ENCODE measurements at places on chromosomes 12 and 14. TPM values are rescaled to one million over a fixed set of nuclear protein-coding genes. Genes with fewer than 3 reads are reported as not detected.
A peak's percentile ranks its signal among the peaks of the same experiment; 100 is the strongest.

DNA sequence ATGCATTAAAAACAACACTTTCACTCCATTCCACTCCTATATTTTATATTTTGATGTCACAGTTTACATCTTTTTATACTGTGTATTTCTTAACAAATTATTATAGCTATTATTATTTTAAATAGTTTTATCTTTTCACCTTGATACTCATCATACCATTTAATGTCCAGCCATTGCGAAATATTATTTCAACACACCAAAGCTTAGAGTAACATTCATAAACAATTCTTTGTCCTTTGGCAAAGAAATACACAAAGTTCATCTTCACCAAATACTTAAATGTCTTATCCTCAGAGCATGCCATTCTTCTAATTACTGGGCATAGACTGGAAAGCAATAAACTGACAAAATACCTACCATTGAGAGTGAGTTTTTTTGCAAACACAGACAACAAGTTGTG is 1963.4 kb upstream of the FLRT2 start:
- DNase-seq: no peak

GRCh38 chr12:93883436-93884154 is 206.4 kb downstream of the CRADD start:
- DNase-seq: no peak

DNA sequence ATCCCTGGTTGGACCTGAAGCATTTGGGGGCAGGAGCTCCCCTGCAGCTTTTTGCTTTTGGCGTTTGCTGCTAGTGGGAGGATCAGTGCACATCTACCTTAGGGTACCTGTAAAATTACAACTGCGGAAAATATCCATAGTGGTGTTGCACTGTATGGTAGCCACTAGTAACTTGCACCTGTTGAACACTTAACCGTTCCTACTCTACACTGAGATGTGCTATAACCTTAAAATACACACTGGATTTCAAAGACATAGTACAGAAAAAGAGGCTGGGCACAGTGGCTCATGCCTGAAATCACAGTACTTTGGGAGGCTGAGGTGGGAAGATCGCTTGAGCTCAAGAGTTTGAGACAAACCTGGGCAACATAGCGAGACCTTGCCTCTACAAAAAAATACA is 2.9 kb downstream of the P2RX4 start:
- no peak for DNase-seq

- DNase-seq: peak; percentile 78
These were observed 30.3 kb downstream of the HIP1R start for GRCh38 chr12:122865268-122866231.

DNA sequence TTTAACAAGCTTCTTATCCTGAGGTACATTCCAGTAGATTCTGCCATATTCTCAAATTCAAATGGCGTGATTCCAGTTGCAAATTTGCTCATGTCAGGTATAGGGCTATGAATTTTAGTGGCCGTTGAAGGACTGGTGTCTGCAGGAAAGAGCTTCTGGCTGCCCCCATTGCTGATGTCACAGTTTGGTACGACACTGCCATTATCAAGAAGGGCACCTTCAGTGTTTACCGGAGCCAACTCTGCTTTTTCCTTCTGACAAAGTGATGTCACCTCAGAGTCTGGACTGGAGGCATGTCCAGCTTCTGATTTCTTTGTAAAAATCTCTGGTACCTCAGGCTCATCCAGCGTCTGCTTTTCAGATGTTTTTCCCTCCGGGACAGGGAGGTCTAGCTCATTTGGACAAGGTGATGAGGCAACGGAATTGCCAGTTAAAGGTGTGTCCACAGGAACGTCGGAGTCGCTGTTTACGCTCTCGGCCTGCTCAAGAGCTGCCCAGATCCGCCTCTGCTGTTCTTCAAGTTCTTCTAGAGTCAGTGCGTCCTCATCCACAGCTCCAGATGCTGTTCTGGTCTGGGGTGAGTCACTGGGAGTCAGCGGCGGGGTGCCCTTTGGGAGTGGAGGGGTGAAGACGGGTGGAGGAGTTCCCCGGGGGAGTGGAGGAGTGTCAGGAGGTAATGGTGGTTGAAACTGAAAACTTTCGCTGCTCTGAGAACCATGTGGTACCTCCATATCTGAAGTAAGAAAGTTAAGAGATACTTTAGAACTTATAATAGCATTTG is 27.0 kb downstream of the ZCCHC8 start:
- DNase-seq: peak; percentile 78

DNA sequence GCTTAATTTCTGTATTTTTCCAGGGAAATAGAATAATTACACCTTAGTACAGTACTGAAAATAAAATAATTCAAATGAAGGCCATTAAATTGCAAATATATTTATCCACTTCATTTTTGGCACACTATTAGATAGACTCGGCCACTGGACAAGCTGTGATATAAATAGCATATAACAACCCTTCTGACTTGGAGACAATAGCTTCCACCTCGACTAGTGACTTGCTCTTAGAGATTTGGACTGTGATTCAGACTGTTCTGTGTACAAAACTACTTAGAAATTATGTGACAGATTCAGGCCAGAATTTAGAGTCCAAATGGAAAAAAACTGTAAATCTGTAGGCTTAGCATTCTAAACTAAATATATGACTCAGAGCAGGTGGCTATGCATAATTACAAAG is 949.9 kb downstream of the LRFN5 start:
- DNase-seq: no peak

Gene C12orf50
- not detected for total RNA-seq

DNA sequence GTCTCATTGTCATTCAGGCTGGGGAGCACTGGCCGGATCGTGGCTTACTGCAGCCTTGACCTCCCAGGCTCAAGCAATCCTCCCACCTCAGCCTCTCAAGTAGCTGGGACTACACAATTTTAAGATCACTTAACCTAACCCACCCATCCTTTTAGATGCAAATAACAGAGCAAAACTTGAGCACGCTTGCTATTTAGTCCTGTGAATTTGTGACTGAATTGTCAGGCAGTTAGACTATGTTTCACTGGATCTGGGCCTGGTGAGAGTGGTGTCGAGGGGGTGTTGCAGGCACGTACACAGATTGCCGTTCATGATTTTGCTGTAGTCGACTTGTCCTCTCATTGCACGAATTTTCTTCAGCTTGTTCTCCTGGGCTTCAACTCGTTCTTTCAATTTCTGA is 38.2 kb downstream of the ZFYVE21 start:
- no peak for DNase-seq

Gene OVCH1
- total RNA-seq: 0.46 TPM

DNA sequence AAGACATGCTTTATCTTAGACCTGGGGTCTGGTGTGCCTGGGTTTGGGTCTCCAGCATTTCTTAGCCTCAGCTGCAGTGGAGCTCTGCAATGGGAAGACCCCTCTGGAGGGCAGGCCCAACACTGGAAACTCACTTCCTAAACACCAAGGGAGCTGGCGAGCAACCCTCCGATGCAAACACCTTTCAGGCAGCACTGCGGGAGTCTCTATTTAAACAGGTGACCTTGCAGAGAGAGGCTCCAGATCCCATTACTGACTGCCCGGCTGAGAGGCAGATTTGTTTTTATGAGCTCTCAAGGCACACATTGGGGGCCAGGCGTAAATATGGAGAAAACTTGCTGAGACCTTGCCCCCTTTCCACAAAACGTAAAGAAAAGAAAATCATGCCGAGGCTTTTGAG is 195.5 kb downstream of the PAX9 start:
- no peak for DNase-seq

DNA sequence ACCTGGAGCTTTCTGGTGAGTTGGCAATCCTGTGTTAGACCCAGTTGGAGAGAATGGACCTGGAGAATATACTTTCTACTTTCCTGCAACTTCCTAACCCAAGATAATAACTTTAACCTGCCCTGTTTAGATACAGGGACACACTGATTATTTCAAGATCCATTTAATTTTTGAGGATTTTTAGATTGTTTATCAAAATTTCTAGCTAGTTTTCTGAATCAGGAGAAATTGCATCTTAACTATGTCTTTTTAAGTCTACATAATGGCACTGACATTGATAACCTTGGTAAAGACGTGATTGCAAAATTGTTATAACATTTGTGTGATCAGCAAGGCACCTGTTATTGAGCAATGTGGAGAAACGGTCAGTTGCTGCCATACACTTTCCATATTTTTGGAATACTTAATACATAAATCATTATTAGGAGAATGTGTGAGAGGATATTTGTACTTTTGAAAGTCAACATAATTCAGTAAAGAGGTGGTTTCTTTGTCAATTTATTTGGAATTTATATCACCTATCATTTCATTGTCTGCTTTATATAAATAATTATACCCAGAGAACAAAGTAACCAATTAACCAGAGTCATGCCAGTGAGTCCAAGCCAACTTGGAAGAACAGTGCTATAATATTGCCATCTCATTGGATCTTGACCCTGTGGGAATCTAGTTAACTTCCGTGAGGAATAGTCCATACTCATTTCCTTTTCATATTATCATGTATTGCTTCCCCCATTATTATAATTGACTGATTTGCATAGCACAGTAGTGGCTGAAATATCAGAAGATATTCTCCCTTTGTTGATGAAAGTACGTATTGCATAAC is 28.4 kb downstream of the NFYB start:
- no peak for DNase-seq

GRCh38 chr12:105574056-105574715 is 243.7 kb downstream of the C12orf75 start:
- no peak for DNase-seq

GRCh38 chr12:102631274-102631673 is 150.9 kb upstream of the IGF1 start:
- no peak for DNase-seq

- DNase-seq: no peak
These were observed 120.1 kb downstream of the MDGA2 start for GRCh38 chr14:47555333-47555732.

Gene REM2
- total RNA-seq: 0.23 TPM

Gene SYNDIG1L
- total RNA-seq: 0.23 TPM

GRCh38 chr14:34023824-34024767 is 73.2 kb upstream of the EGLN3 start:
- DNase-seq: no peak

Gene PAX9
- total RNA-seq: 0.10 TPM

DNA sequence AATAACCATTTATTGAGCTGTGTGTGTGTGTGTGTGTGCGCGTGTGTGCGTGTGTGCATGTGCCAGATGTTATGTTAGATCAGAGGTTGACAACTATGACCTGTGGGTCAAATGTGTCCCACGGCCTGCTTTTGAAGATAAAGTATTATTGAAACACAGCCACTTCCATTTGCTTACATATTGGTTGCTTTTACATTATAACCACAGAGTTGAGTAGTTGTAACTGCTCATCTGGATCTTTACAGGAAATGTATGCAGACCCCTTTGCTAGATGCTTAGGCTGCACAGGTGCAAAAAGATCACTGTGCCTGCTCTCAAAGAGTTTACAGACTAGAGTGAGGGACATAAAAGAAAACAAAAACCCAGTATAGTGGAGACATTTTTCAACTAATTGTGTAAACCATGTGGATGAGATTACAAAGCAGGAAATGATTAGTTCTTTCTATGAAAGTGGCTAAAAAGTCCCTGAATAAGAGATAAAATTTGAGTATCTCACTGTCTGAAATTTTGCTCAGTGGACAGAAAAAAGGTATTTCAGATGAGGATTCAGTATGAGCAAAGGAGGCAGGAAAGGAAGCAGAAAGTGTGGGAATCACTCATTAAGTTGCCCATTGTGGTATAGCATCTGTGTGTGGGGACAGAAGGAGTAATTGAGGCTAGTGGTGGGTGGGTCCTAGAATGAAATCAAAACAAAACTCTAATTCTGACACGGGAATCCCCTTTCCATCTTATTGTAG is 188.4 kb downstream of the PAH start:
- no peak for DNase-seq

Gene HCAR2
- 0.24 TPM for total RNA-seq

- DNase-seq: no peak
These were observed at the start of gene TTC9 for GRCh38 chr14:70641548-70642302. Gene TTC9 (plus strand): TSS chr14:70641916. CDS start chr14:70642130, 214 bp downstream.

Gene PLEKHG3
- 58.1 TPM for total RNA-seq

- no peak for DNase-seq
These were observed 29.6 kb upstream of the NTN4 start for GRCh38 chr12:95820096-95820703.

GRCh38 chr12:4518106-4518728 is 20.5 kb upstream of the RAD51AP1 start:
- DNase-seq: no peak

- no peak for DNase-seq
These were observed 56.4 kb downstream of the ZFP36L1 start for GRCh38 chr14:68736471-68736871.

GRCh38 chr12:26062566-26062965 is 62.3 kb downstream of the BHLHE41 start:
- DNase-seq: no peak

- DNase-seq: no peak
These were observed 22.4 kb downstream of the MAPK1IP1L start for GRCh38 chr14:55073856-55074255.

DNA sequence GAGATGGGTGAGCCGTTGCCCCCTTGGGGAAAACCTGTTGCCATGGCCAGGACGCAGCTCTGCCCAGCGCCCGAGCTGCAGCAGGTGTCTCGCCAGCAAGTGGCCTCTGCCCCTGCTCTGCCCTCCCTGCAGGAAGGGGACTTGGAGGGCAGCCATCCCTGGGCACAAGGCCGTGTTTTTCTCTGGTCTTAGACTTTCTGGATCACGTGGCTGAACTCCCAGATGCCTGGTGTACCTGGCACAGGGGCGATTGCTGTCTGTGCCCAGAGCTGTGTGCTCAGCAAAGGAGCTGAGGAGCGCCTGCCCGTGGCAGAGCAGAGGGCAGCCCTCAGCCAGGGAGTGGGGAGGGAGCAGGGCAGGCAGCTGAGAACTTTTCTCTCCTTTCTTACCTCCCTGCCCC is 38.0 kb downstream of the TMEM63C start:
- no peak for DNase-seq

GRCh38 chr14:21074398-21075272 is 4.5 kb downstream of the ARHGEF40 start:
- DNase-seq: no peak

- DNase-seq: peak; percentile 36
These were observed 38.0 kb upstream of the BCL7A start for GRCh38 chr12:121983536-121984210.

Gene SLC4A8
- 1.4 TPM for total RNA-seq

DNA sequence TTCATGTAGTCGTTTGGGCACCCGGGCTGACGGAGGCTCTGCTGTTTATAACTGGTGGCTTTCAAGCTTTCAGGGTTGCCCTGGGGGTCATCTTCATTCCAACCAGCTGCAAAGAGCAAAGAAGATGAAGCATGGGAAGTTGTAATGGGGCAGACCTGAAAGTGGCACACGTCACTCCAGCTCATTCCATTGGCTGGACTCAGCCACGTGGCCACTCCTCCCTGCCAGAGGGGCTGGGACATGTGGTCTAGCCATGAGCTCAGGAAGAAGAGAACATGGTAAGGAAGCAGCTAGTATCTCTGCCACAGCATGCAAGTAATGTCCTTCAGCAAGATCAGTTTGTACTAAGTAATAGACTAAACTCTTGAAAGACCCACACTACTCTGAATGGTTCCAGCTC is 51.7 kb upstream of the FERMT2 start:
- DNase-seq: no peak

Gene SSTR1
- 1.5 TPM for total RNA-seq

Gene BDKRB2
- total RNA-seq: 10.3 TPM

All from posterior vena cava (tissue), 2 donors.